Cardiac muscle cell (in vitro differentiated cells and primary cell): ENCODE measurements at places on chromosomes 3 and 15.

DNA sequence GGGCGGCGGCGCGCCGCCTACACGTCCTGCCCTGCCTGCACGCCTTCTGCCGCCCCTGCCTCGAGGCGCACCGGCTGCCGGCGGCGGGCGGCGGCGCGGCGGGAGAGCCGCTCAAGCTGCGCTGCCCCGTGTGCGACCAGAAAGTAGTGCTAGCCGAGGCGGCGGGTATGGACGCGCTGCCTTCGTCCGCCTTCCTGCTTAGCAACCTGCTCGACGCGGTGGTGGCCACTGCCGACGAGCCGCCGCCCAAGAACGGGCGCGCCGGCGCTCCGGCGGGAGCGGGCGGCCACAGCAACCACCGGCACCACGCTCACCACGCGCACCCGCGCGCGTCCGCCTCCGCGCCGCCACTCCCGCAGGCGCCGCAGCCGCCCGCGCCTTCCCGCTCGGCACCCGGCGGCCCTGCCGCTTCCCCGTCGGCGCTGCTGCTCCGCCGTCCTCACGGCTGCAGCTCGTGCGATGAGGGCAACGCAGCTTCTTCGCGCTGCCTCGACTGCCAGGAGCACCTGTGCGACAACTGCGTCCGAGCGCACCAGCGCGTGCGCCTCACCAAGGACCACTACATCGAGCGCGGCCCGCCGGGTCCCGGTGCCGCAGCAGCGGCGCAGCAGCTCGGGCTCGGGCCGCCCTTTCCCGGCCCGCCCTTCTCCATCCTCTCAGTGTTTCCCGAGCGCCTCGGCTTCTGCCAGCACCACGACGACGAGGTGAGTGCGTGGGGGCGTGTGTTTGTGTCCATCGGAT lies 602 bp downstream of the TRIM71 start:
- DNase-seq = peak; percentile 61

DNA sequence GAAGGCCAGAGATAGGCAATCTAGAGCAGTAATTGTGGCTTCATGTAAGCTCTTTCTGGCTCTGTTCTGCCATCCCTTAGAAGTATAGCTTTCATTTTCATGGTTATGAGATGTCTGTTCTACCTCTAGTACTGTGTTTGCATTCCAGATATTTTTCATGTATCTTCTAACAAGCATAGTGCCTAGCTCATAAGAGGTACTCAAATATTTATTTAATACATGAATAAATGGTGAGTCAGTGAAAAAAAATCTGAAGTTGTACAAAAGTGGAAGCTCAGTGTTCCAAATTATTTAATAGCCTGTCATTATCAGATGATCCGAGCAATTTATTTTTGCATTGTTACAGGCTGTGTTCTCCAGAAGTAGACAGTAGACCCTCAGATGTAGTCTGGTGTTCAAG lies 64.3 kb downstream of the OXSM start:
- no peak for DNase-seq

DNA sequence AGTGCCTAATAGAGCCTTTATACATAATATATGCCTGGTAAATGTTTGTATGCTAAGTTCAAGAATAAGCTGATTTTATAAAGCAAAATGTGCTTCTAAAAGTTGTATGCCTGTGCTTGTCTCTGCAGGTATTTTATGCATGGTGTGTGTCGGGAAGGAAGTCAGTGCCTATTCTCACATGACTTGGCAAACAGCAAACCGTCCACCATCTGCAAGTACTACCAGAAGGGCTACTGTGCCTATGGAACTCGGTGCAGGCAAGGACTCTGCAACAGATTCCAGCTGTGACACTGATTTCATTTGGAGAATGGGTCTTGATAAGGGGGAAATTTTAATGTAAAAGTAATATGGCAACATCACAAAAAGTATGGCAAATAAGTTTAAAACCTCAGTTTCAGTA lies 11.9 kb downstream of the MKRN2 start:
- no peak for DNase-seq

DNA sequence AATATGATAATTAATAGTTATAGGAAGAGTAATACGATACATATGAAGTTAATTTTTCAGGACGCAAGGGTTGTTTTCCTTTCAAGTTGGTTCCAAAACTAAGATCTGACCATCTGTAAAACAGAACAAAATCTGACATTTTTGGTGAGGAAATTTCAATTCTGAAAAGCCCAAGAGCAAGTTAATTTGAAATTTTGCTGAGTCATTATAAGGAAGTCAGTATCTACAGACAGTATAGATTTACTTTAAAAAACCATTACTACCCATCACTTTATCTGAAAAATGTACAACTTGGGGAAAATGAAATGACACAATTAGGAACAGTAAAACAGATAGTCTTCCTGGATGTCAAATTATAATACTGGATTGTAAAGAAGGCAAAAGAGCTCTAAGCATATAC lies 12.5 kb downstream of the INTS14 start:
- DNase-seq = no peak

DNA sequence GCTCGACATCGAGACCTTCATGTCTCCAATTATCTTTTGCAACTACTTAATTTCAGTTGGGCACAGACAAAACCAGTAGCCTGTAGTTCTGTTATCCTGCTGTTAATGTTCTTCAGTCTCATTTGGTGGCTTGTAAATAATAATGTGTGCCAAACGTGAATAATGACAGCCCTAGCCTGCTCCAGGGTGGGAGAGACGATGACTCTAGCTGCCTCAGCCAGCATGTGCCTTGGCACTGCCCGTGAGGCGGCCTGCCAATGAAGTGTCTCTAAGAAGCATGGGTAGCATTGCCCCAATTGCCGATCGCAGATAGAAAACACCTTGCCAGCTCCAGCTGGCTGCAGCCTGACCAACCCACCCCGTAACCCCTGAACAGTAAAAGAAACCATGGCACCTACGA lies 58.8 kb downstream of the ASB7 start:
- no peak for DNase-seq

- no peak for DNase-seq
These were observed 297.2 kb downstream of the RPLP1 start for GRCh38 chr15:69749797-69750196.

DNA sequence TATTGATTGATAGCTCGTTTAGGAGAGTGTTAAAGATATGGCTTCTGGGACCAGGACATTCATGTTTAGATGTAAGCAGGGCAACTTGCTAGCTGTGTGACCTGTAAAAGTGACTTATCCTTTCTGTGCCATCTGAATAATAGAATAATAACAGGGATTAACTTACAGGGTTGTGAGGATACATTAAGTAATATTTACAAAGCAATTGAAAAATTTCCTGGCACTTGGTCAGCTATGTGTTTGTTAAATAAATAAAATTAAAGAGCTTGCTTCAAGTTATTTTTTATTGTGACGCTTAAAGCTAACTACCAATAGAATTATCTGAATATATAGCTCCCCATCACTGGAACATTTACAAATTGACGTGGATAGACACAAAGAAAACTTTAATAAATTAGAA lies 287.9 kb upstream of the CDIN1 start:
- no peak for DNase-seq

DNA sequence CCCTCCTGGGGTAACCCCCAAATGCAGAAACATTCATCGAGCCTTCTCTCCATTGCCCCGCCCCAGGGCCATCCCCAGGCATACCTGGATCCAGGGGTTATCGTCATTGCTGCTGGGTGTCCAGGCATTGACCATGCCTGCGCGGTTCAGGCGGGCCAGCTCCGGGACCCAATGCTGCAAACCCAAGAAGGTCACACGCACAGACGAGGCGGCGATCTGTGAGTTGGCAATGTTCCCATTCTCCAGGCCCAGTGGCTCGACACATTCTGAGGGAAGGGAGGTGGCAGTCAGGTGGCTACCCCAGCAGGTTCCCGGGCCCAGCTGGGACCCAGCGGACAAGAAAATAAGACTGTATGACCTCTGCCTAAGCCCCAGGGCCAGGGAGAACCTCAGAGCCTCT lies 6.1 kb downstream of the MFGE8 start:
- no peak for DNase-seq

GRCh38 chr15:69583626-69584025 lies 131.0 kb downstream of the RPLP1 start:
- no peak for DNase-seq

- DNase-seq = peak; percentile 97
These were observed 110.5 kb downstream of the PGPEP1L start for GRCh38 chr15:98896802-98897732.

DNA sequence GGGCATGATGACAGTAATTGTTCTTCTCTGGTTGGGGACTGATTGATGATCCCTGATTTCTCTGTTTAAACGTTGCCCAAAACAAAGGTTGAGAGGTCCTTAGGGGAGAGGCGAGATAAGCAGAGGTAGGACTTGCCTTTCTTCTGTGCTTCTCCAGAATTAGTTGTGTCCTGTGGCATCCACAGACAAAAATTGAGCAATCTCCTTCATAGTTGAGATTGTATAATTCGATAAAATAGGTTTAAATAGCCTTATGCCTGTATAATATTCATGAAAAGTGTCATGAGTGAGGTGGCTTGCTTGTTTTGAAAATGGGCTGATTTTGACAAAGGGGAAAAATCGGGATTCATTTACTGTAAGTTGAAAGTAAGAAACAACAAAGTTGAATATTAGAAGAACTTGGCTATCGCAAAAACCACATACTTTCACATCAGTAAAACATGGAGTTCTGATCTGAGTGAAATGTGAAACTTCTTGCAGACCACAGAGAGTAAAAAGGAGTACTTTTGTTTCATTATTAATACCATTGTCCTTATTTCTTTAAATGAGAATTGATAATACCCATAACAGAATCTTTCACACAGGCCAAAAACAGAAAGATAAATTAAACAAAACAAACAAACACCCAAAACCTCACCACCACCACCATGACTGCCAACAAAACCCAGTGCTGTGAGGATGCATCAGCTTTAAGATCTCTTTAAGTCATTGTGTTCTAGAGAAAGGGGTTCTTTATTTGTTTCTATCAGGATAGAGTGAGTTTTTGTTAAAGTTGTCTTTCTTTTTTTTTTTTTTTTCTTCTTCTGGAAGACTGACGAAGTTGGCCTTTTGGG lies 155.7 kb downstream of the LPP start:
- no peak for DNase-seq

DNA sequence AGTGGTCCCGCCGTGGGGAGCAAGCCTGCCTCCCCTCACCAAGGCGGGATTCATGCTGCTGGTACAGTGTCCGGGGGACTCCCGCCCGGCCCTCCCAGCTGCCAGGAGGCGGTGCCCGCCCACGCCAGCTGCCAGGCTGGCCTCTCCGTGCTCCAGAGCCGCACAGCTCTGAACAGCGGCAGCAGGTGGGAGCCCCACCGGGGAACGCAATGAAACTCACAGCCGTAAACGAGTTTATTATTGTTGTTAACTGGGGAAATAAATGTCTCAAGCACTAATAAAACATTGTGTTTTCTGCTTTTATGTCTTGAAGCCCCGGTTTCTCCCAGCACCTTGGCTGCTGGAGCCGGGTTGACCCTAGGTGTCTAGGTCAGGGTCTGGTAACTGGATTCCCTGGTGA lies 317.7 kb upstream of the TLE3 start:
- no peak for DNase-seq

DNA sequence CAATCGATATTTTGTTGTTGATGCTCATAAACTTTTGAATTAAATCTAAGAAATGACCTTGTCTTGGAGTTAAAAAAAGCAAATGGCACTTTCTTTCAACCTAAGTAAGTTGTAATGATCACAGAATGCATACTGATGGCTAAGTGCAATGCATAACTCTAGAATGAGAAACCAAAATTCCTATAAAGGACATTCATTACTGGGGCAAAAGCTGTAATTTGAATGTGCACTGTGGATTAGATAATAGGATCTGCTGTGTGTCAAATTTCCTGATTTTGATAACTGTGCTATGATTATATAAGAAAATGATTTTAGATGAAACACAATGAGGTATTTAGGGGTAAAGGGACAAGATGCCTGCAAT lies 14.3 kb downstream of the SIAH2 start:
- DNase-seq = no peak

DNA sequence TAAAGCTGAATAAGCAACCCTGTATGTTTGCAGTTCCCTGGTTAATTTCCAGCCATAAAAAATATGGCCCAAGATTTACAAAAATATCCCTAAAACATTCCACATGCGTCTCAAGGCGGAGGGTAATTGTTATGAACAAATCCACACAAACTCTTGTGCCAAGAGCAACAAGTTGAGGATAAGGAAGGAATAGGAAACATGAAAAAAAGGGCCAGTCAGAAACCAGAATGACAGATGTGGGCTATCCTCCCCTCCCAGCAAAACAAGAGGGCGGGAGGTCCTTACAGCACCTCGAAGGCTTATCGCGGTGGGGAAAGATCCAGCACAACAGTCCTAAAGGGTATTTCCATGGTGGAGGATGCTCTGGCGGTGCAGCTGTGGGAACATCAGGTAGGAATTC lies 155.6 kb upstream of the HES1 start:
- peak; percentile 74 for DNase-seq

DNA sequence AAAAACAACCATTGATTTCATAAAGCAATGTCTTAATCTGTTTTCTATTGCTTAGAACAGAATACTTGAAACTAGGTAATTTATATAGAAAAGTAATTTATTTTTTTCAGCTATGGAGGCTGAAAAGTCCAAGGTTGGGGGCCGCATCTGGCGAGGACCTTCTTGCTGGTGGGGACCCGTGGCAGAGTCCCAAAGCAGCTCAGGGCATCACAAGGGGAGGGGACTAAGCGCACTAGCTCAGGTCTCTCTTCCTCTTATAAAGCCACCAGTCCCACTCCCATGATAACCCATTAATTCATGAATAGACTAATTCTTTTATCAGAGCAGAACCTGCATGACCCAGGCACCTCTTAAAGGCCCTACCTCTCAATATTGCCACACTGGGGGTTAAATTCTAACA lies 87.2 kb upstream of the KLF13 start:
- DNase-seq = no peak

DNA sequence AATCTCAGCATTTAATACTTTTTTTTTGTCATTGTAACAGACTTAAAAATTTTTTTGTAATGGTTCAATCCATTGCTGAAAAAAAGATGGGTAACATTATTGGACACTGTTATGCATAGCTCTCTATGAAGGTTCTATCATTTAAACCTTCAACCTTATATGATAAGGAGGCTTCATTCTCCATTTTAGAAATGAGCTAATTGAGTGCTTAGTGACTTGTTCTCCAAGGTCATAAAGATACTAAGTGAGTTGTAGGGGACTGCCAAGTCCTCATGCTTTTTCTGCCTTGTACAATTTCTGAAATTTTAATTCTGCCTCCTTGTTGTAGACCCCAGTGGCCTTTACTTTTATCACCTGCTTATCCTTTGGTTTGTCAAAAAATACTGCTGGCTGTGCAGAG lies 56.7 kb downstream of the MGA start:
- no peak for DNase-seq

DNA sequence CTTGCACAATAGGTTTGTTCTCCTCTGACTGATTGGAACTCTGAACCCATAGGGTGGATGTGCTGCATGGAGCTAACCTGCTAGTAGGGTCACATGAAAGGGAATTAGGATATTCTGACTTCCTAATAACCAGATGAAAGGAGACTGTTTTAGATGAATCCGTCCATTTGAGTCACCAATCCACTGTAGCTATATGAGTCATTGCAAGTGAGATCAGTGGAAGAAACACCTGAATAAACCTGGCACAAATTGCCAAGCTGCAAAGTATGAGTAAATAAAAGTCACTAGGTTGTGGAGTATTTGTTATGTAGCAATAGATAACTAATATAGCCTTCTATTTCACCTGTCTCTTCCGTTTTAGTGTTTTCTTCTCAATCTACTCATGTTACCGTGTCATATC lies 584.4 kb downstream of the PDCD6IP start:
- DNase-seq = no peak
